Immature natural killer cell (primary cell): ENCODE measurements at places on chromosomes 2 and 18.
A peak's percentile ranks its signal among the peaks of the same experiment; 100 is the strongest.

DNA sequence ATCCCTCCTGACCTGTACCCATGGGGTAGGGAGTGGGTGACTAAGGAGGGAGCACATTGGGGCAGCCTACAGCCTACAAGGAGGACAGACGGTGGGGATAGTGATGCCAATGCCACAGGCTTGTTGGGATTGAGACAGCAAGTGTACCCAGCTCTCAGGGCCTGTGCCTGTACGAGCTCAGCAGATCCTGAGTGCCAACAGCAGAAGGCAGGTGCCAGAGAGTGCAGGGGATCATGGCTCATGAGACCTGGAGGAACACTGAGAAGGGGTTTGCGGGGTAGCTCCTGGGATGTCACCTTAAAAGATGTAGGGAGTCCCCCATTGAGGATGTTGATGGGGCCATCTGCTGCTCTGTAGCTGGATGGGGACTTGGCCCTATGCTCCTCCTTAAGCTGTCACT, 10.3 kb upstream of the SNED1 start:
- no peaks in the 10 kb centered on the region for H3K27me3 ChIP-seq
- H3K4me1 ChIP-seq: no peaks in the 10 kb centered on the region
- DNase-seq: no peak
- no peak overlapping the region for H3K27ac ChIP-seq

DNA sequence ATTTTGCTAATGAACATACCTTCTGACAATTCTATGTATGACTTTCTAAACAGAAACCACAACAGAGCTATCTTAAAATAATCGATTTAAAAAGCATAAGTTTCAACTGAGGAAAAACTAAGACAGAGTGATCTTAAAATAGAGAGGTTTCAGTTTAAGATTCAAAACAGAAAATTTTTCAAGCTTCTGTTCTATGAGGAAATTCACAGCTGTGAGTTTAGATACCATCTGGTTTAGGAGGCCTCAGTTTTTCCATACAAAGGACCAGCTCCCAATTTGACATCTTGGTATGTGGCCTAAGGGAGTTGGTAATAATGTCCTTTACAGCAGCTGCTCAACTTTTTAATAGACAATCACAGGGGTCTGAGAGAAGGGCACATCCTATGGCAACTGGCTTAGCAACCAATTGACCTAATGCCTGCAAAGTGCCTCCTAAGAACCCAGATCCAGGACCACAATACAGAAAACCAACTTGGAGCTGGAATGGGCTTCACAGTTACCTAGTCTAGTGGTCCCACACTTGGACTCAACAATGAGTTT, 39.7 kb downstream of the MDH1 start:
- no peak overlapping the region for H3K4me3 ChIP-seq
- H3K27ac ChIP-seq: no peak overlapping the region
- peaks cover 5% of the 10 kb centered on the region for H3K27me3 ChIP-seq
- no peaks in the 10 kb centered on the region for H3K4me1 ChIP-seq
- H3K36me3 ChIP-seq: peaks cover 6% of the 10 kb centered on the region

DNA sequence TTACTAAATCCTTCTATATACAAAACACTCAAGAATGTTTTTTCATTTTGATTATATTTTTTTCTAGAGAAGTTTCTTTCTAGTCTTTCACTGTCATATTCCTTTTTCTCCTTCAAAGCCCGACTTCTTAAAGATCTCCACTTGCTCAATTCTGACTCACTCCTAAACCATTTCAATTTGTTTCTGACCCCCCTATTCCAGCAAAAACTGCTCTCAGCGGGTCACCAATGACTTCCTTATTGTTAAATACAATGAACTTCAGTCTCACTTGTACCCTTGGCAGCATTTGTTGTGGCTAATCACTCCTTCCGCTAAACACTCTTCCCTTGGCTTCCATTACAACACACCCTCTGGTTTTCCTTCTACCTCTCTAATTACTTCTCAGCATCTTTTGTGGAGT, 111.1 kb upstream of the RBBP8 start:
- H3K4me3 ChIP-seq: no peak overlapping the region
- no peak overlapping the region for H3K27ac ChIP-seq
- H3K4me1 ChIP-seq: no peaks in the 10 kb centered on the region
- no peak for DNase-seq
- peaks cover 6% of the 10 kb centered on the region for H3K27me3 ChIP-seq

DNA sequence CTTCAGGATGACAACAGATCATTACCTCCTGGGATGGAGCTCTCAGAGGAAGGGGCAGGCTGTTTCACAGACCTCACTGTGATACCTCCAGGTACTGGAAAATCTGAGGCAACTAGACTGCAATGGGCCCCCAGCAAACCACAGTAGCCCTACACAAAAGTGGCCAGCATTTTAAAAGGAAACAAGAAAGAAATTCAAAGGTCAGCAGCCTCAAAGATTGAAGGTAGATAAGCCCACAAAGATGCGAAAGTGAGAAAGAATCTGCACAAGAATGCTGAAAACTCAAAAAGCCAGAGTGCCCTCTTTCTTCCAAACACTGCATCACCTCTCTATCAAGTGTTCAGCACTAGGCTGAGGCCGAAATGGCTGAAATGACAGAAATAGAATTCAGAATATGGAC, 499.5 kb upstream of the CHAC2 start:
- H3K36me3 ChIP-seq: no peaks in the 10 kb centered on the region
- H3K4me1 ChIP-seq: no peaks in the 10 kb centered on the region
- DNase-seq: no peak
- no peak overlapping the region for H3K4me3 ChIP-seq
- H3K27ac ChIP-seq: no peak overlapping the region

DNA sequence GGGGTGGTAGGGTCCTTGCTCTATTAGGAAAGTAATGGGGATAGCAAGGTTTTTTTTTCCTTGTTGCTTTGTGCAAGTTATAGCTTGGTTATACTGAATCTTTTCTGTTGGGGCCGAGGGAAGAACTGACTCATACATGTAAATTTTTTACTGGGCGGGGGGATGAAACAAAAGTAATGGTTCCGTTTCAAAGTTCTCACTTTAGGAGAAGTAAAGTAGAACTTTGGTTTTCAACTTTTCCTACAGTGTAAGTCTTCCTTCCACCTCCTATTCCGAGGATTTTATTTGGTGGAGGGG, 1.1 kb downstream of the AFTPH start:
- DNase-seq: peak; percentile 29
- peak overlapping the region; percentile 100 for H3K27ac ChIP-seq
- peaks cover 60% of the 10 kb centered on the region for H3K4me1 ChIP-seq
- H3K36me3 ChIP-seq: no peaks in the 10 kb centered on the region
- peak overlapping the region; percentile 99 for H3K4me3 ChIP-seq

- DNase-seq: no peak
- no peaks in the 10 kb centered on the region for H3K36me3 ChIP-seq
- H3K27me3 ChIP-seq: no peaks in the 10 kb centered on the region
- no peak overlapping the region for H3K27ac ChIP-seq
Observed at GRCh38 chr2:49265471-49265870, 111.2 kb upstream of the FSHR start.

DNA sequence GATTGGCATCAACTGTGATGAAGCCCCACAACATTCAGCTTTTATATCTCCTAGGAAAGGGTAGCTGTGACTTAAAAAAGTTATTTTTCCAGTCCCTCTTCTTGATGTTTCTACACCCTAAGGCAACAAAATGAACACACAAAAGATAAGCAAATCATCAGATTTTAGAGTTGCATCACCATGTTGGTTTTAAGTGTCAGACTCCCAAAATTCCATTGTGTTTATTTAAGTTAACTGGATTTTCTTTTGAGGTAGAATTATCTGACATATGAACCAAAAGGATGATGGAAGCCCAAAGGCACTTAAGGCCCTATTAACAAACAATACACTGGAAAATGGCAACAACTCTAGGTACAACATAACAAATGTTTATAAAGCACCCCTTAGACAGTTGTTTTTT, 261.7 kb upstream of the SLC39A10 start:
- H3K36me3 ChIP-seq: no peaks in the 10 kb centered on the region
- H3K27me3 ChIP-seq: no peaks in the 10 kb centered on the region
- H3K4me1 ChIP-seq: no peaks in the 10 kb centered on the region
- no peak for DNase-seq
- no peak overlapping the region for H3K4me3 ChIP-seq

DNA sequence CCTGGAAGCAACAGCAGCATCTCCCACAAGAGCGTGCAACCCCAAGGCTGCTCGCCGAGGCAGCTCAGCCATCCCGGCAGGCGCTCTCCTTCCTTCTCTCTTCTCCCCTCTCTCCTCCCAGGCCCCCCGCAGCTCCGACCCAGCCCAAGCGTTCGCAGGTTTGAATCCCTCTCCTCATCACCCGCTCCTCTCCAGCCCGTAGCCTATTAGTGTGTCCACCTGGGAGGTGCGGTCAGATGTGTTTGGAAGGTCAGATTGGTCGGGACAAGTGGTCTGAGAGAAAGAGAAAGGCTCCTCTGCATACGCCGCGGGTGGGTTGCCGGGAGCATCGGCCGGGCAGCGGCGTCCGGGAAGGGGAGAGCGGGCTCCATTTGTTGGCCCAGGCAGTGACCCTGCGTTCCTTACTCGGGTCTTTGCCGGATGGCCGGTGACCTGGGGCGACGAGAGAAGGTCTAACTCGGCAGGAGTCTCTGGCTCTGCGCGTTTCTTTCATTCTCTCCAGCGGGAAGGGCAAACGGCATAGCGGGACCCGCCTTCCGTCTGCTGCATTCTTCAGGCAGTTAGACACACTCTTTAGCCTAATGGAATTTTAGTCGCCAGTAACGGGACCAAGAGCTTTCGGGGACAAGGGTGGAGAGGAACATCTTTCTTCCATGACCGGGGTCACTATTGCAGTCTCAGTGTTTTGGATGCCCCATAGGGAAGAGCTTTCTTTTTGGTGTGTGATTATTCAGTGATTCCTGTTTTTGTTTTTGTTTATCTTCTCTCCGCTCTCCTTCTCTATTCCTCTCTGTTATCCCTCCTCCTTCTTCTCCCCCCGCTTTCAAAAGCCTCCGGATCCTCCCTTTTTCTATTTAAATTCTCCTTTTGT, 1.1 kb upstream of the TMEFF2 start:
- no peak for DNase-seq
- no peak overlapping the region for H3K27ac ChIP-seq
- H3K27me3 ChIP-seq: peaks cover 17% of the 10 kb centered on the region
- no peaks in the 10 kb centered on the region for H3K36me3 ChIP-seq

DNA sequence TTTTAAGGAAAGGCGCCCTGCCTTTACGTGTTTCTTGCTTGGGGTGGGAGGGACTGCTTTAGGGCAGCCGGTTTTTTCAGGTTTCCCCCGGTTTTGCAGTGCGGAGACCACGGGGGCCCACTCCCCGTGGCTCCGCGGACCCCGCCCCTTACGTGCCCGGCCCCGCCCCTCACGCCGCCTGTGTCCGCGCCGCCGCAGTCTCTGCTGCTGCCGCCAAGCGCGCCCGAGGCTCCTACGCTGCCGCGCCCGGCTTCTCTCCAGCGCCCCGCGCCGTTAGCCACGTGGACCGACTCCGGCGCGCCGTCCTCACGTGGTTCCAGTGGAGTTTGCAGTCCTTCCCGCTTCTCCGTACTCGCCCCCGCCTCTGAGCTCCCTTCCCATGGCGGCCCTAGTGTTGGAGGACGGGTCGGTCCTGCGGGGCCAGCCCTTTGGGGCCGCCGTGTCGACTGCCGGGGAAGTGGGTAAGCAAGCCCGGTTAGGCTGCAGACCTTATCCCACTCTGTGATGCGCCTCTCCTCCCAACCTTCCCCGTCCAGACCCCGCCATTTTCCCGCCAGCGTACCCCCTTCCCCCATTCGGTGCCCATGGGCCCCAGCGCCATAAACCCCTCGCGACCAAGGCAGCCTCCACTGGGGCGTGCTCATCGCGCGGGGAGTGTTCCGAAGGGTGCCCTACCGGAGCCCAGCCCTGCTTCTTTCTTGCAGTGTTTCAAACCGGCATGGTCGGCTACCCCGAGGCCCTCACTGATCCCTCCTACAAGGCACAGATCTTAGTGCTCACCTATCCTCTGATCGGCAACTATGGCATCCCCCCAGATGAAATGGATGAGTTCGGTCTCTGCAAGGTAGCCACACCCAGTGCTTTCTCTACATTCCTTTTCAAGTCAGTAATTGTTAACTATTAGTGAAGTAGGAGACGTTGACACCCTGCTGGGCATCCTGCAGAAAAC, at the start of gene CAD:
TSS of gene CAD (plus strand) at position 197 of the 949 bp plus-strand sequence. CDS start at position 380, 183 bp downstream.
- DNase-seq: peak; percentile 82
- no peaks in the 10 kb centered on the region for H3K36me3 ChIP-seq
- peaks cover 39% of the 10 kb centered on the region for H3K4me1 ChIP-seq
- peak within 1 kb of the TSS; percentile 93 for H3K4me3 ChIP-seq
- peak within 1 kb of the TSS; percentile 69 for H3K27ac ChIP-seq

DNA sequence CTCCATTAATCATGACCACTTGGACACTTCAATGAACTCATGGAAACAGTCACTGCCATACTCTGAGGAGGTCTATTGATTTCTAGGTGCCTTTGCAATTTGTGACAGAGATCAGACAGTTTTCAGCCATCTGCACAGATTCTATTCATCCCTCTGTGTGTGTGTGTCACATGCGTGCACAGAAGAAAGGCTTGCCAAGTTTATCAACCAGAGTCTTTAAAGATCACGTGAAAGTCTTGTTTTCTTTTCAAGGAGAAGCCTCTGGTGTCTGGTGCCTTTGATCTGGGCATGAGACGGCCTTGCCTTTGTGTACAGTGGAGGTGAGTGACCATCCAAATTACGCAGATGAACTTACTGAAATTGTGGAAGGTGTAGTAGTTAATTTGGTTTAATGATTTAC, 164.2 kb downstream of the VAPA start:
- DNase-seq: no peak
- H3K36me3 ChIP-seq: peaks cover 3% of the 10 kb centered on the region
- no peak overlapping the region for H3K4me3 ChIP-seq
- no peaks in the 10 kb centered on the region for H3K4me1 ChIP-seq

DNA sequence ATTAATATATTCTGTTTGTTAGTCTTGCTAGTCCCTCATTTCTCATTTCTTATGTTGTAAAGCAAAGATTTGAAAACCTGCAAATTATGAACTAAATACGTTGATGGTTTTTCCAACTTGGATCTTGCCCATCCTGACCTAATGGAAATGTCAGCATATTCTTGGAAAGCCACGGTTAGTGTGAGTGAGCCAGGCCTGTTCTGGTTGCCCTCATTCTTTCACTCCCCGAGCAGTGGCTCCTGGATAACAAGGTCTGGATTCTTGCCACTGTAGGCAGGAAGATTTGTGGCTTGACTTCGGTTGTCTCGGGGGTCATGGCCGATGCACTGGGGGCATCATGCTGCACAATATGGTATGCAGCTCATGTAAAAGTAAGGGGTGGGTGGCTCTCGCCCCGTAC, 359.1 kb downstream of the MEIS1 start:
- no peaks in the 10 kb centered on the region for H3K36me3 ChIP-seq
- H3K27me3 ChIP-seq: no peaks in the 10 kb centered on the region
- H3K4me3 ChIP-seq: no peak overlapping the region
- no peaks in the 10 kb centered on the region for H3K4me1 ChIP-seq
- DNase-seq: no peak
- H3K27ac ChIP-seq: no peak overlapping the region

DNA sequence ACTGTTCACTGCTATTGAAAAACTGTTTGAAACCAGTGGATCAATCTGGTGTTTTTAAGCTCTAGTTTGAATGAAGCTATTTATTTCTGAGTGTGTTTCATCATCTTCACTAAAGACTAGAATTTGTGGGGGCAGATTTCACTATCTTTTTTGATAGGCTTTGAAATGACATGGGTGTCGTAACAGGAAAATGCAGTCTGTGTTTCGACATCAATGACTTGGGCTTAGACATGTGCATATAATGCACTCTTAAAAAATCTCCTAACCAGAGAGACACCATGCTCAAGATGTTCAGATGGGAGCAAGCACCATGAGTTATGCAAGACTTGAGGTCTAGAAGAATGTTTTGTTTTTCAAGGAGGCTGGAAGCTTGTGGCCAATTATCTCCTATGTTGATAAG, 221.6 kb downstream of the GPD2 start:
- no peak overlapping the region for H3K4me3 ChIP-seq
- H3K27ac ChIP-seq: no peak overlapping the region
- DNase-seq: no peak
- H3K4me1 ChIP-seq: no peaks in the 10 kb centered on the region
- no peaks in the 10 kb centered on the region for H3K27me3 ChIP-seq
